ENCODE measurements at places on chromosomes 7 and 10.

DNA sequence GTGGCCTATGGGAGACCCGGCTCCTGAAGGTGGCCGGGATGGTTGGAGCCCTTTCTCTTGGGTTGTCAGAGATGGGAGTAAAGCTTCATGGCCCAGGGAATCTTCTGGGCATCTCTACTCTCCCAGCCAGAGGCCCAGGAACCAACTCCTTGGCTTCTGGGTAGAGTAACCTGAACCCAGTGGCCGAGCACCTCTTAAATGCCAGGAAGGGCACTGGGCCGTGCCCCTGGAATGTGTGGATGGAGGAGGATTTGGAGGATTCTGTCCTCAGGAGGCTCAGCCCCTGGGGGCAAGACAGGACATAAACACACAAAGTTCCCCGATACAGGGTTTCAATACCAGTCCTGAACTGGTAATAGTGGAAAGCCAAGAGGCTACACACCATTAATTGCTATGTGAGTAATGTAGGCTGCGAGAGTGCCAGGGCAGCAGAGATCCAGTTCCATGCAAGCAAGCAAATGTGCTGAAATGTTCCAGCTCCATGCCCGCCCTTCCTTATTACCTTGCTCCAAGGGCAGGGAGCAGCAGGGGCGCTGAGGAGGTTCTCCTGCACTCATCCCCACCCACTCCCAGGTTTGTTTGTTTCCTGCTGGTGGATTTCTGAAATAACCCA is 1.2 kb downstream of the PALD1 start:
- no peak for DNase-seq

- DNase-seq, result no peak
These were observed 7.8 kb upstream of the ZYX start for GRCh38 chr7:143373255-143373794.

GRCh38 chr7:41256186-41256945 is 446.5 kb downstream of the INHBA start:
- no peak for DNase-seq

- no peak for DNase-seq
These were observed 84.6 kb downstream of the CH25H start for GRCh38 chr10:89122433-89123051.

DNA sequence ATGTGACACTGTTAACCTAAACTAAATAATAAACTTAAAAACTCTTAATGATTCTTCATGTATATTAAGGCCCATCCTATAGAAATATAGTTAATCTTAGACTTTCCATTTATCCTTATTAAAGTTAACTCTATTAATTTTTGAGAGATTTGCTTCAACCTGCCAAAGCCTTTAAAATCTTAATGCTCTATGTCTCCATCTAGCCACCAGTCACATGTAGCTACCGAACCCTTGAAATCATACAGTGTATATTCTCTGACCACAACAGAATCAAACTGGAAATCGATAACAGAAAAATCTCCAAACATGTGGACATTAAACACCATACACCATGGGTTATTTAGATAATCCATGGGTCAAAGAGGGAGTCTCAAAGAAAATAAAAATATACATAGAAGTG is 51.9 kb downstream of the ASZ1 start:
- DNase-seq, result no peak

All from NCI-H187 (cell line).